Activated CD4-positive, alpha-beta T cell treated with anti-CD3 and anti-CD28 coated beads, Interleukin-2, amount 50 U/mL, for 16 hours (primary cell): ENCODE measurements at places on chromosomes 6 and 20.

DNA sequence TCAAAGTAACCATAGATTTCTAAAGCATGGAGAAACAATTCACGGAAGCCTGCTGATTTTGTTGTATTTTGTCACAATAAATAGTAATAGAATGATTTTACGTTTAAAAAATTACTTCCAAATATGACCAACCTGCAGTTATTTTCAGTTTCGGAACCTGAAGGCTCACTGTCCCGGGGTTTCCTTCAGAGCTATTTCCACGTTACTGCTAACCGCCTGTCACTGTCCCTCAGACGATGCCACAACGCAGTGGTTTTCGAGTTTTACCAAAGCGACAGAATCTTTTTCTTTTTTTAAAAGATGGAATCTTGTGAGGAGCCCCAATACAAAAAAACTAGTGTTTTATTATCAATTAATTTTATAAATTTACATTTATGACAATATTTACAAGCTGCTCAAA, 40.5 kb downstream of the PSMG4 start:
- DNase-seq, result no peak

- peak; percentile 78 for DNase-seq
Observed at GRCh38 chr6:156396068-156396771, 381.0 kb upstream of the ARID1B start.

DNA sequence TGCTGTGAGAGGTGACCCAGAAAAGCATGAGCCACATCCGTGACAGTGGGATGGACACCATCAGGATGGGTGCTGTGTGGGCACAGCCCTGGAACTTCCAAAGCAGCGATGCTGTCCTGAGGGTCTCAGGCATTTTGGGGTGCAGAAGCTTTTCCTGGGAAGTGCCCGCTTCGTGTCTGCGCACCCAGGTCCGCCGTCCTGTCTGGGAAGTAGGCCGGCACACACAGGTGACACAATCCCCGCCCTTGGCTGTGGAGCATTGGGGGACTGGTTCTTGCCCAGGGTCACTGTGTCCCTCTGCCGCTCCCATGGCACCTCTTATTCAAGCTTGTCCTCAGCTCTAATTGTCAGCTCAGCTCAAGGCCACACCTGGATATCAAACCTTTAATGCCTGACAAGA, 112.6 kb downstream of the ZDHHC14 start:
- no peak for DNase-seq

DNA sequence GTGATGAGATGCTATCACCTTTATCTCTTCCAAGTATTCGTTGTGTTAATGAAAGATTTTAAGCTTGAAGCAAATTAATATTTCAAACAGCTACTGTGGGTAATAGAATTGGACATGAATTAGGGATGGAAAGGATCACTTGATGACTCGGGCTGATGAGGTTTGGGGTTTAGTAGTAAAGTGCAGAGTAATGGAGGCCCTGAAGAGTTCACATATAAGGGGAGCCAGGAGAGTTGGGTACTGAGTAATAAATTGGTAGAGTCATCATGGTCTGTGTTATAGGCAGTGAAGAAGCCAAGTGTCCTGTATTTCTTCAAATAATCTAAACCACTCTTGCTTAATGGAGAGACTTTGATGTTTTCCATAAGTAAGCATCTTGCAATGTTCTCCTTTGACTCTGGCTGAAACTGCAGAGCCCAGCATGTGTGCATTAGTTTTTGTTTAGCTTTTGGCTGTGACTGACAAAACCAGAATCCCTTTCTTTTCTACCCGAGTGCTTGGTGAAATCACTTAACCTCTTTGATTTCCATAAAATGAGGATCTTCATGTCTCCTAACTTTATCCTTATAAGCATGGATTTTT, 57.6 kb downstream of the L3MBTL3 start:
- DNase-seq, result no peak

- no peak for DNase-seq
Observed at GRCh38 chr6:169851641-169852503, 100.5 kb downstream of the ERMARD start.

- DNase-seq, result peak; percentile 16
Observed at GRCh38 chr20:10696650-10697049, 22.9 kb upstream of the JAG1 start.

GRCh38 chr20:38173237-38174156, 8.4 kb upstream of the TGM2 start:
- DNase-seq, result no peak

DNA sequence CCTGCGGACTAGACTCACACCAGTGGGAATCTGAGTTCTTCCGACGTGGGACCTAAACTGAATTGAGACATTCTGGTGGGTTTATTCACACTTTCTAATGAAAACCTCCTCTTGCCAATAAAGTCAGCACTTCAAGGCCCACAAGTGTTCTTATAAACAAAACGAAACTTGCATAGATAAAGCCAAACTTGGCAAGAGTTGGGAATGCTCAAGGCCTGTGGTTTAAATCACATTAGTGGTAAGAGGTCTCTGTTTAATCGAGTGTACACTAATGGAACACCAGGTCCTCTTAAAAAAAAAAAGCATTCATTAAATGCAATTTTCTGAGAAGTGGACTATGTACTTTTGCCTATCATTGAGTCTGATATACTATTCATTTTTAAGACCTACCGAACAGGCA, 143.3 kb downstream of the SMOC2 start:
- DNase-seq, result no peak

DNA sequence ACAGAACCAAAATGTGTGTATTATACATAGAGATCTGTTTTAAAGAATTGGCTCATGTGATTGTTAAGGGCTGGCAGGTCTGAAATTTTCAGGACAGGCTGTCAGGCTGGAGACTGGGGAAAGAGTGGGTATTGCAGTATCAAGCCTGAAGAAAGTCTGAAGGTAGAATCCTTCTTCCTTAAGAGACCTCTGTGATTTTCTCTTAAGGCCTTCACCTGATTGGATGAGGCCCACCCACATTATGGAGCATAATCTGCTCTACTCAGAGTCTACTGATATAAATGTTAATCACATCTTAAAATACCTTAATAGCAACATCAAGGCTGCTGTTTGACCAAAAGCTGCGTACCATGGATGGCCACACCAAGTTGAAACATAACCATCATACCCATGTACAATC, 43.4 kb upstream of the HINT3 start:
- no peak for DNase-seq

DNA sequence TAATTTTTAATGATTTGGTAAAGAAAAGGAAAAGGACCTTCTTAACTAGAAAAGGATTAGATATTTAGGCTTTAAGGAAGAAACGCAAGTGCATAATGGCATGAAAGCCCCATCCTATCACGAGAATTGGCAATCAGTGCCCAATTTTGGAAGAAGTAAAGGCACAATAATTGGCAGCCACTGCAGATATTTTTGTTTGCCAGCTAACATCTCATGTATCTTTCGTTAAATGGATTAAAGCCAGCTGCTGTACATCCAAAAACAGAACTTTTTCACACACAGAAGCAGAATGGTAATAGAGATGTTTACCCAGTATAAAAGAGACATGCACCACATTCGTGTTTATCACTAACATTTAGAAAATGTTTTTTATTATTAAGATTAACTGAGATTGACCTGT, 180.3 kb downstream of the C6orf118 start:
- no peak for DNase-seq

- DNase-seq, result no peak
Observed at GRCh38 chr20:36571564-36572504, 1.6 kb upstream of the TGIF2 start.

- DNase-seq, result no peak
Observed at GRCh38 chr6:43933148-43933885, 163.3 kb downstream of the VEGFA start.

- DNase-seq, result no peak
Observed at GRCh38 chr20:13671512-13671911, 32.8 kb upstream of the TASP1 start.

DNA sequence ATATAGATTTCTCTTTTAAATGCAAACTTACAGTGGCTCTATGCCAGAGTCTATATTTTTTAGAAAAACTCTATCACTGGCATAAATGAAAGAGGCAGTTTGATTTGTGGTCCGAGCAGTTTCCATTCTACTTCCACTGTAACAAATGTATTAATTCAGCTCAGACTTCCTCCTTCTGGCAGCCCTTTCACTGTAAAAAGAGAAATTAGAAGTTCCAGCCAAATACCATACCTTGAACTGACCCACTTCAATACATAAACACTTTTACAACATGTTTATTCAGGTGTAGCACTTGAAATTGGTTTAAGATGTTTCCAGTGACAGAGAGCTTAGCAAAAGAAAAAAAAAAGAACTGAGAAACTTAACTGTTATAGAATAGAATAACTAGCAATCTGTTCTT, 99.3 kb downstream of the BMP5 start:
- no peak for DNase-seq

DNA sequence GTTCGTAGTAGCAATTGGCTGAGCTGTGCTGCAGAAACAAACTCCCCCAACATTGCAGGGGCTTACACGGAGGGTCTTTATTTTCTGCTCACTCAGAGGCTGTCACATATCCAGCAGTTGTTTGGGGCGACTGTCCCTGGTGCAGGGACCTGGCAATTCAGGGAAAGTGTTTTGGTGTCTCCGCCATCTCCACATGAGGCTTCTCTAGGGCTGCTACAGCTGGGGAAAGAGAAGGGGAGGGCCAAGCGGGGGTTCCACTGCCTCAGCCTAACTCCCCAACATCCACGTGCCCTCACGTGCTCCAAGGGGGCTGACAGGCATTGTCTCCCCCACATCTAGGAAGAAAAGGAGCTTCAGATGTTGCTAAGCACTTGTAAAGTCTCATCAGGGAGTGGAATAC, 61.3 kb upstream of the NXT1 start:
- DNase-seq, result no peak

DNA sequence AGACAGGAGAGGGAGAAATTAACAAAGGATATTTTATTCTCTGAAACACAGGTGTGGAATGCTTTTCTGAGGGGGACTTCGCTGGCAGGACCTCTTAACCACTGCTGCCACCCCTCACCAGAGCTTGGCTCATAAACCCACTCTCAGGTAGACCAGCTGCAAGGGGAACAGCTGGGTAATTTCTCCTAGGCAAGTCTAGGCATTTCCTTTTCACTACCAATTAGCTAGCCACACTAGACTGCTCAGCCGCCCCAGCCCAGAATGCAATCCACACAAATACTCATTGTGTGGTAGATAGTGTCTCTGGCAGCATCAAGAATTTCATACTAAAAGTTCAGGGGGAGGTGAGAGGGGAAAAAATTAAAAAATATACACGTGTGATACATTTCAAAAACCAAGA, 267.6 kb upstream of the ID4 start:
- DNase-seq, result no peak

GRCh38 chr6:57104336-57104735, 14.3 kb downstream of the ZNF451 start:
- DNase-seq, result no peak

DNA sequence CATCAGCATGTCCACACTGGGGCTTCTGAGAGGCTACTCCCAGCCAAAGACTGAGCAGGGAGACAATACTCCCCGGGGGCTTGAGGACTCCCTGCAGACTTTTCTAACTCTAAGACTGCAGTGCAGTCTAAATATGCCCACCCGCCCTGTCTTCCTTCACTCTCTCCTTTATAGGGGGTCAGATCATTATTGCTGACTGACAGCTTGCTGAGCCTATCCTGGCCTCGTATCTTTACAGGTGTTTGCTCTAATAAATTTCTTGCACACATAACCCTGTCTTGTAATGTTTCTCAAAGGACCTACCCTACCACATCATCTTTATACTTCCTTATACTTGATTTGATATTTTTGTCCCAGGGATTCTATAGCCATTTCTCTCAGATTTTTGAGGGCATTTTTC, 39.4 kb upstream of the MOCS1 start:
- no peak for DNase-seq

DNA sequence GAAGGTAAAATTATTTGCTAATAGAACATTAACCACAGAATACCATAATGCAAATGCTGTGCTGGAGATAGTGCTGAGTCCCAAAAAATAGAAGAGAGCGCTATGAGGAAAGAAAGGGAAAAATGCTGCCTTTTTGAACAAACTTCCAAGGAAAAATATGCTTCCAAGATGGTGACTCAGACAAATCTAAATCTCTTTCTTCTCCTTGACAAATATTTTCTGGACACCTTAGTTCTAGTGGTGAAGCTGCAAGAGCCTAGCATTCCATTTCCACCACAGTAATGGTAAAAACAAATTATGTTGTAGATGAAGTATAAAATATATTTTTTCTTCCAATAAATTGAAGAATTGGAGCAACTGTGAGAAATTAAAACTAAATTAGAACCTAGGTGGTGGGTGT, 155.6 kb upstream of the TBX18 start:
- no peak for DNase-seq

- no peak for DNase-seq
Observed at GRCh38 chr6:7224731-7225130, 88.3 kb downstream of the SSR1 start.

- DNase-seq, result no peak
Observed at GRCh38 chr6:106101466-106101865, 15.3 kb downstream of the PRDM1 start.

- DNase-seq, result peak; percentile 36
Observed at GRCh38 chr6:163416557-163417253, 2.2 kb downstream of the QKI start.
